Activated CD4-positive, alpha-beta T cell treated with anti-CD3 and anti-CD28 coated beads, Interleukin-2, amount 10 ng/mL, durations not matched to agents 7 days and 5 days (primary cell): ENCODE measurements at places on chromosomes 11 and 22. TPM values are rescaled to one million over a fixed set of nuclear protein-coding genes. Genes with fewer than 3 reads are reported as not detected.
A peak's percentile ranks its signal among the peaks of the same experiment; 100 is the strongest.

DNA sequence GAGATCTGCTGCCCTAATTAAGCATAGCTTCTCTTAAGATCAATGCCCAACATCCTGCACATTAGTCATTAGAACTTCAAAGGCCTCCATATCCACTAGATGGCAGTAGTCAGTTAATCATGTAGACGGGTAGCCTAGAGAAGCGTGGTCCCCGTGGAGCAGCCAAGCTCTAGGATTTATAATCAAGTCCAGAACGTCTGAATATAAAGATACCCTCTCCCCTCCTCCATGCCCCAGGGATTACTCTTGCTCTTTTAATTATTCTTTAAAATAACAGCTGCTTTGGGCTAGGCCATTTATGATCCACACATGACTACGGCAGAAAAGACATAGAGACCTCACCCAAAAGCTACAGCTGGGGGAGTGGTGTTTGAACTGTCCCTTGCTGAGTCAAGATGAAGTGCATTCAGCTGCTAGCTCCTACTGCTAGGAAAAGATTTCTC is 327.6 kb upstream of the PLET1 start:
- no peaks in the 10 kb centered on the region for H3K27me3 ChIP-seq
- no peak overlapping the region for H3K4me3 ChIP-seq
- peak; percentile 62 for DNase-seq
- no peaks in the 10 kb centered on the region for H3K4me1 ChIP-seq

DNA sequence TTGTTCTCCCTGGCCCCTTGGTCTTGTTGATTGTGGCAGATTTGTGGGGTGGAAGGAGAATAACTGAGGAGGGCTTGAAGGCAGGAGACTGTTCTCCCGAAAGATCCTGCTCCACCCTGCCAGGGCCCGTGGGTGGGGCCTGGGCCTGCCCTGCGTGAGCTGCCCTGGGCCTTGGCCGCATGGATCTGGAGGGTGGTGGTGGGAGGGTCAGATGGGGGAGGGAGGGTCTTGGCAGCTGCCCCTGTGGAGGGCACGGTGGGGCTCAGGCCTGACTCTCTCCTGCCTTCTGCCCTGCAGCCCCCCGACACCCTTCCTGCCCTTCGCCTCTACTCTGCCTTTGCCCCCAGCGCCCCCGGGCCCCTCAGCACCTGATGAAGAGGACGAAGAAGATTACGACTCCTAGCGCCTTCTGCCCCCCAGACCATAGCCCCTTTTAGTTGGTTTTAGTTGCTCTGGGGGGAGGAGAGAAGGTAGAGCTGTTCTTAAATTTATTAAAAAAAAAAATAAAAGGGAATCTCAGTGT is 1.9 kb downstream of the DRAP1 start:
- H3K27me3 ChIP-seq = no peaks in the 10 kb centered on the region
- H3K4me3 ChIP-seq = peak overlapping the region; percentile 95
- no peak overlapping the region for H3K27ac ChIP-seq
- H3K36me3 ChIP-seq = peaks cover 40% of the 10 kb centered on the region

- H3K36me3 ChIP-seq = no peaks in the 10 kb centered on the region
- no peaks in the 10 kb centered on the region for H3K4me1 ChIP-seq
- H3K27me3 ChIP-seq = no peaks in the 10 kb centered on the region
- H3K4me3 ChIP-seq = no peak overlapping the region
- H3K27ac ChIP-seq = no peak overlapping the region
These were observed 527.6 kb downstream of the DLG2 start for GRCh38 chr11:85099522-85099921.

DNA sequence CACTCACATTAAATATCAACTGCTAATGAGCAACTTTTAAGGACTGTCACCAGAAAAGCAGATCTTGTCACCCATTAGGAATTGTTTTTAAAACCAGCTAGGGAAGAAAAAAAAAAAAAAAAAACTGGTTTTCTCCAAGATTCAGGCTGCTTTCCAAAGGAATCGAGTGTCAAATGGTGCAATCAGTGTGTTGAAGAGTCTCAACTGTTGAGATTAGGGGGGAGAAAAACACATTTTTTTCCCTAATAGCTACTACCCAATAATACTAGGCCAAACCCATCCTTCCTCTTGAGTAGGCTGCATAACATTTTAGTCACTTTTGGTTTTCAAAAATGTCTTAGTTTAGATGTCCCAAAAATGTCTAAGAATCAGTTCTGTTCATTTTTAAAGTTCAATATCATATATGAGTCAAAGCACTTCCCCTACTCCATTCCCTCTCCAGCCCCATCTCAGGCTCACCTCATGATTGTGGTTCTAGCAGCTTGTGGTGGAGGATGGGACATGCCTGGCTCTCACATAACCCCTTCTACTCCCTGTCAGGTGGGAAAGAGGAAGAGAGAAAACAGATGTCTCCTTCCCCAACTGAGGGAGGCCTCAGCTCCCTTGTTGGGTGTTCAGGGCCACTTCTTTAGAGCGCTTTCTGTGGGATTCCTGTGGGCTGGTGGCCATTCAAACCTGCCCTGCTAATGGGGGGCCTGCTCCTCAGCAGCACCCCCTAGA is 193.6 kb downstream of the CWF19L2 start:
- no peak overlapping the region for H3K27ac ChIP-seq
- no peaks in the 10 kb centered on the region for H3K36me3 ChIP-seq
- H3K27me3 ChIP-seq = no peaks in the 10 kb centered on the region

DNA sequence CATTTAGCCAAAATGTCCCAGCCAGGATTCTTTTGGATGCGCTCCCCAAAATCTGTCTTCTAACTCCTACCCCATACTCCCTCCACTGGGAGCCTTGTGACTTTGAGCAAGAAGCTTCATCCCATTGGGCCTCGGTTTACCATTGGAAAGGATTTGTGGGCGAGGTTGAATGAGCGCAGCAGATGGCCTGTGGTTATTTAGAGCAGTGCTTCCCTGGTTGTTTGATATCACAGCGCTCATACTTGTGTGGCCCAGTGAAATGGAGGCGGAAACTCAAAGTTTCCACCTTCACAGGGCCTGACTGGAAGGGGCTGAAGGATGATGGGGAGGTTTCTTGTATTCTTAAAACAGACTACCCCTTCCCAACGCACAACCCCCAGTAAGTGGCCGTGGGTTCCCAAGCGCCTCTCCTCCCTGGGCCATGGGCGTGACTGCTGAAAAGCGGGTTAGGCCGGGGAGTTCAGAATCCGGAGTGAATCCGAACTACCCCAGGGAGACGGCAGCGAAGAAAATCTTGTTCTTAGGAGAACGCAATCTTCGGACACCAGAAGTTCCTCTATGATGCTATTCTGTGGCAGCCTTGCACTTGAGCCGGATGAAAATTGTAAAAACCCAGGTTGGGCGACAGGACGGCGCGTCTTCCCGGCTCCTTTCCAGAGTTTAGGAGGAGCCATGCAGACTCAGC is 1.2 kb upstream of the ATF4 start:
- peaks cover 60% of the 10 kb centered on the region for H3K4me1 ChIP-seq
- H3K27ac ChIP-seq = peak overlapping the region; percentile 97
- peak overlapping the region; percentile 86 for H3K4me3 ChIP-seq
- H3K36me3 ChIP-seq = peaks cover 66% of the 10 kb centered on the region

- H3K27ac ChIP-seq = peak within 1 kb of the TSS; percentile 47
- peaks cover 7% of the 10 kb centered on the region for H3K36me3 ChIP-seq
- no peak for DNase-seq
- H3K4me1 ChIP-seq = peaks cover 17% of the 10 kb centered on the region
These were observed at the start of gene CASP12 for GRCh38 chr11:104897891-104898684. Gene CASP12, minus strand, starts transcription at chr11:104898460.

DNA sequence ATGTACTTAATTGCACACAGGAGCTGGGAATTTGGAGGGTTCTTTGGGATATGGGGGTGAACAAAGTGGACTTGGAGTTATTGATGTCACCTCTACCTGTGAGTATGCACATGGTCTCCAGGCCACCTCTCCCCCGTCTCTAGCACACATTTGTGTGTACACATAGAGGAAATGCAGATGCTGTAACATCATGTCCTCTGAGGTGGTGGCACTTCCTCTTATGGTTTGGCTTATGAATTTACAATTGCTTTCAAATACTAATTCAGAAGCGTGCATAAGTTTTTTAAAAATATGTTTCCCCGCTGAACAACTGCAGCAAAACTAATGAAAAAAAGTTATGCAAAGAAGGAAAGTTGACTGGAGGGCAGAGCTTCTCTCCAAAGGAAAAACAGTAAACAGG is 152.0 kb upstream of the TENM4 start:
- no peaks in the 10 kb centered on the region for H3K4me1 ChIP-seq
- no peak for DNase-seq
- H3K27me3 ChIP-seq = no peaks in the 10 kb centered on the region
- H3K4me3 ChIP-seq = no peak overlapping the region

DNA sequence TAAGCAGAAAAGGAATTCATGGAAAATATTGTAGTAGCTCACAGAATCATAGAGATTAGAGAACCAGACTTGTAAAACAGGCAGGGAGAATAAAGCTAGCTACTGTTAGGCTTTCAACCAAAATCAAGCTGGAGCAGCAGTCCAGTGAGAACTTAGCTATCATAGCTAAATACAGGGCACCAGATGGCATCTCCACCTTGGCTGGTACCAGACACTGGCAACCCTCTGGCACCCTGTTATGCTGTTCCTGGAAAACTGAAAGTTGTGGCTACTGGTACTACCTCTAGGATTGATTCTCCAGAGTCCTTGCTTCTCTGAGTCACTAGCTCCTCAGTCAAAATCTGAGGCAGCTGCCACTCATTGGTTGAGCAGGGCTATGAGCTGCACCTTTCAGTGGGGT is 6.0 kb upstream of the DRD2 start:
- no peaks in the 10 kb centered on the region for H3K36me3 ChIP-seq
- H3K27ac ChIP-seq = no peak overlapping the region
- peaks cover 42% of the 10 kb centered on the region for H3K27me3 ChIP-seq
- H3K4me3 ChIP-seq = no peak overlapping the region

GRCh38 chr22:47292546-47293320 is 530.3 kb downstream of the TBC1D22A start:
- no peaks in the 10 kb centered on the region for H3K4me1 ChIP-seq
- no peak overlapping the region for H3K4me3 ChIP-seq
- no peak for DNase-seq
- no peaks in the 10 kb centered on the region for H3K27me3 ChIP-seq

GRCh38 chr11:73913472-73913871 is 36.7 kb downstream of the PAAF1 start:
- H3K27ac ChIP-seq = no peak overlapping the region
- no peak for DNase-seq
- no peaks in the 10 kb centered on the region for H3K27me3 ChIP-seq

DNA sequence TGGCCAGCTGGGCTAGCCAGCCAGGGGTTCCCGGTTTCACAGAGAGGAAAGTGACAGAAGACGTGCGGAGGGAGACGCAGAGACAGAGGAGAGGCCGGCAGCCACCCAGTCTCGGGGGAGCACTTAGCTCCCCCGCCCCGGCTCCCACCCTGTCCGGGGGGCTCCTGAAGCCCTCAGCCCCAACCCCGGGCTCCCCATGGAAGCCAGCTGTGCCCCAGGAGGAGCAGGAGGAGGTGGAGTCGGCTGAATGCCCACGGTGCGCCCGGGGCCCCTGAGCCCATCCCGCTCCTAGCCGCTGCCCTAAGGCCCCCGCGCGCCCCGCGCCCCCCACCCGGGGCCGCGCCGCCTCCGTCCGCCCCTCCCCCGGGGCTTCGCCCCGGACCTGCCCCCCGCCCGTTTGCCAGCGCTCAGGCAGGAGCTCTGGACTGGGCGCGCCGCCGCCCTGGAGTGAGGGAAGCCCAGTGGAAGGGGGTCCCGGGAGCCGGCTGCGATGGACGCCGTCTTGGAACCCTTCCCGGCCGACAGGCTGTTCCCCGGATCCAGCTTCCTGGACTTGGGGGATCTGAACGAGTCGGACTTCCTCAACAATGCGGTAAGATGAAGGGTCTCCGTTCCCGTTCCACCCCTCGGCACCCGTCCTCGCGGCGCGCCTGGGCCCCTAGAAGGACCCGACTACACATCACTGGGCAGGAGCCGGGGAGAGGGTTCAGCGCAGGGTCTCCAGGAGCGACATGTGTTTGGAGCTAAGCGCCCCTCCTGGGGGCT is at the start of gene CREB3L1:
TSS of gene CREB3L1 (plus strand) at position 41 of the 765 bp plus-strand sequence. CDS start at position 491, 450 bp downstream.
- no peak for DNase-seq
- H3K4me3 ChIP-seq = no peak within 1 kb of the TSS
- H3K27ac ChIP-seq = no peak within 1 kb of the TSS
- H3K27me3 ChIP-seq = peaks cover 59% of the 10 kb centered on the region
- no peaks in the 10 kb centered on the region for H3K36me3 ChIP-seq

DNA sequence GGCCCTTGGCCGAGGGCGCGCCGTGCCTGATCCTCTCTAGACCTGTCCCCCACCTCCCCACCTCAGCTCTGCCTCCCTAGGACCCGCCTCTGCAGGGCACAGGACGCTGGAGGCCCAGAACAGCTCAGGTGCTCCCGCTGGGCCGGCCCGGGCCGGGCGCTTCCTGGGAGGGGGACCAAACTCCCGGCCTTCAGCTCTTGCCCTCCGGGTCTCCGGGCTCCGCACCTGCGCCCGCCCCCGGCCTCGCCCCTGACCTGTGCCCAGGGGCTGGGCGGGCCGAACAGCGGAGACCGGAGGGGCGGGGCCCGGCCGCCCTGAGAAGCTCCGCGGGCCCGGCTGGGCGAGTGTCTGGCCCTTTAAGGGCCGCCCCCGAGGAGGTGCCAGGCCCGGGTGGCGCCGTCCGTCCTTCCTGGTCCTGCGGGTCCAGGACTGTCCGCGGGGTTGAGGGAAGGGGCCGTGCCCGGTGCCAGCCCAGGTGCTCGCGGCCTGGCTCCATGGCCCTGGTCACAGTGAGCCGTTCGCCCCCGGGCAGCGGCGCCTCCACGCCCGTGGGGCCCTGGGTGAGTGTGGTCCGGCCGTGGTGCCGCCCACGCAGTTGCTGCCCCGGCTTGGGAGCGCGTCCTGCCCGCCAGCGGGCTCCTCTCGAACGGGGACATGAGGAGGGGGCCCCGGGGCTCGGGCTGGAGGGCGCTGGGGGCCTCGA is at the start of gene SSH3:
TSS of gene SSH3 (plus strand) at position 399 of the 703 bp plus-strand sequence. CDS start at position 495, 96 bp downstream.
- no peak for DNase-seq
- H3K4me1 ChIP-seq = peaks cover 13% of the 10 kb centered on the region
- peaks cover 22% of the 10 kb centered on the region for H3K36me3 ChIP-seq
- peak within 1 kb of the TSS; percentile 43 for H3K4me3 ChIP-seq
- H3K27me3 ChIP-seq = no peaks in the 10 kb centered on the region

Gene KCNQ1
- 20.4 TPM for total RNA-seq

Gene DAGLA
- 0.44 TPM for total RNA-seq

Gene HORMAD2
- total RNA-seq = not detected

Gene SCUBE1
- total RNA-seq = not detected

Gene OR52E5
- not detected for total RNA-seq

Gene PATE1
- not detected for total RNA-seq
